HT-29 (cell line): ENCODE measurements at places on chromosomes 12 and 14. TPM values are rescaled to one million over a fixed set of nuclear protein-coding genes. Genes with fewer than 3 reads are reported as not detected.

HNF1A gene
- total RNA-seq: 31.1 and 41.7 TPM in 2 replicates

SLC7A7 gene
- 12.2 and 13.6 TPM in 2 replicates for total RNA-seq

DNA sequence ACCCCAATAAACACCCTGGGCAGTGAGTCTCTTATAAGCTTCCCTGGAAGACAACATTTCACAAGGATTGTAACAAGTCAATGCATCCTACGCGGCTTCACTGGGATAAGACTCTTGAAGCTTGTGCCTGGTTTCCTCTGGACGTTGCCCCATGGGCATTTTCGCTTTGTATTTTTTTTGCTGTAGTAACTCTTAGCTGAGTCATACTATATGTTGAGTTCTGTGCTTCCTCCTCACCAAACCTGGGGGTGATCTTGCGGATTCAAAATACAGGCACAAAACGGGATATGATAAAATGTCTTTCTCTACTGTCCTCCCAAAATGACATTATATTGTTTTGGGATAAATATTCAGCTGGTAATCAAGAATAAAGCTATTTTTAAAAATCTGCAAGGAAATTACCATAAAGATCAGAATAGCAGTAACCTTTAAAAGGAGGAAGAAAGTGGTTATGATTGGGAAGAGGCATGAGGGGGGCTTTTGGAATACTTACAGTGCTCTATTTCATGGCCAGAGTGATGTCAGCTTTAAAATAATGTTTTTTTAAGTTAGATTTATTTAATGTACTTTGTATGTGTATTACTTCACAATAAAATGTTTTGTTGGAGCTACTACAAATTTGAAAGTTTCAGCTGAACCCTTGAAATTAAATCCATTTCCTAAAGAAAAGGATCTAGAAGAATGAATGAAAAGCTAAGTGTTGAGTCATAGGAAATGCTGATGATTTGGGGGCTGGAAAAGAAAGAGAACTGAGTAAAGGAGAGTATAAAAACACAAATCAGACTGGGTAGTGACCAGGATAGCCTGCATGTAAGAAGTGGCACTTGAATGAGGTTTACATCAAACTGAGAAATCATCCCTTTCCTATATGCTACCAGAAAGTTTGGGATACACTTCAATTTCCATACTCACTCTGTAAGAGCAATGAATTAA, 14.7 kb downstream of the BTBD7 start:
- DNase-seq: no peak

- DNase-seq: no peak
These were observed 45.7 kb upstream of the ITPR2 start for GRCh38 chr12:26878661-26879119.

DNA sequence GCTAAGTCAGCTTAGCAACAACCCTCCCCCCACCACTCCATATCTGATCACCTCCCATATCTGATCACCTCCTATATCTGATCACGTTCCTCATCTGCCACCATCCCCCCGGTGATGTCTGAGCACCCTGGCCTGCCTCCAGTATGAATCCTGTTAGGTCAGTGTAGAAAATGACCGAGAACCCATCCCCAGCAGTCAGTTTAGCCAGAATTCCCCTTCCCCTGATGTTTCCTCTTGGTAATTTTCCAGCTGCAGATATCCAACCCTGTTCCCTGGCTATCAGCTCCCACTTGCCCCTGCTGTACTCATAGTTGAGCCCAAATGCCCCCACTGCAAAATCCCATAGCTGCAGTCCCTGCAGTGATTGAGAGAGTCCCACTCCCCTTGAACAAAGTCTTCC, 12.5 kb downstream of the SELPLG start:
- DNase-seq: no peak

DNA sequence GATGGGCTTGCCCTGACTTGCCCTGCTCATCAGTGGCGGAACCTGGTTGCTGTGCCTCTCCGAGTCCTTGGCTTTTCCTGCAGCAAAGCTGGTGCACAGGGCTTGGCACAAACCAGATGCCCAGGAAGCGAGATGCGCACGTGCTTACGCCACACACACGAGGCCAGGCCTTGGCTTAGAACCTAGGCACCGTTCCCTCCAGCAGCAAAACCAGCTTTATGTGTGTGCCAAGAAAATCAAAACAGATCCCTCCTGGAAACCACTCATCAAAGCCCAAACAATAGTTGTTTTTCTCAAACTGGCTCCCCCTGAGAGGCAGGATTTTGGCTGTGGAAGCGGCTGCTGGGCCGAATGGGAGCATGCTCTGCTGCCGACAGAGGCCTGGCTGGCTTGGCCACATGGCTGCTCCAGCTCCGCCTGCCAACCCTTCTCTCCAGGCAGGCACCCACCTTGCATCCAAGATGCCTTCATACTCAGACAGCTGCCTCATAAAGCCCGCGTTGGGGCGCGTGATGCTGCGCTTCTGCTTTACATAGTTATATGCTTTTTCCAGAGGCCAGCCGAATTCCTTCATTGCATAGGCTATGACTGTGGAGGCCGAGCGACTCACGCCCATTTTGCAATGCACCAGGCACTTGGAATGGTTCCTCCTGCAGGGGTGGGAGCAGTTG, 58.7 kb downstream of the SSH1 start:
- no peak for DNase-seq

DDN gene
- 0.66 and 0.83 TPM in 2 replicates for total RNA-seq

DNA sequence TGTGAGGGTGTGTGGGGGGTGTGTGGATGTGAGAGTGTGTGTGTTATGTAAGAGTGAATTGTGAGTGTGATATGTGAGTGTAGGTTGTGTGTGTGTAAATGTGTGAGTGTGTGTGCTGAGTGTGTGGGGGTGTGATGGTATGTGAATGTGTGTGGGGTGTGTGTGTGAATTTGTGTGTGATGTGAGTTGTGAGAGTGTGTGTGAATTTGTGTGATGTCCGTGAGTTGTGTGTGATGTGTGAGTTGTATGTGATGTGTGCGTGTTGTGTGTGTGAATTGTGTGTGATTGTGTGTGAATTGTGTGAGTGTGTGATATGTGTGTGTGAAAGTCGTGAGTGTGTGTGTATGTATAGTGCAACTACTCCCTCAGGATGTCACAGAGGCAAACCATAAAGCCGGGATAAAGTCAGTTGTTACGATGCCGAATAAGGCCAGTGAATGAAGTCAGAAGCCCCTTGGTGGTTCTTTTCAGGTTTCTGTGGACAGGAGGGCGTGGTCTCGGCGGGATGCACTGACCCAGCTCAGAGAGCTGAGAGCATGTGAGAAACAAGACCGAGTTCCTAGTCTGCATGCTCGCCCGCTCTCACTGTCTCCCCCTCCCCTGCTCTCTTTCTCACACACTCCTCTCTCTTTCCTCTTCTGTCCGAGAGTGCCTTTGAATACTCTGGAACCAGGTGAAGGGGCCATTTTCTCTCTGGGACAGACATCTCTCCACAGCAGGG, 71.8 kb upstream of the MAX start:
- DNase-seq: no peak

GRCh38 chr12:11227373-11227772, 40.6 kb upstream of the TAS2R42 start:
- DNase-seq: no peak

DNA sequence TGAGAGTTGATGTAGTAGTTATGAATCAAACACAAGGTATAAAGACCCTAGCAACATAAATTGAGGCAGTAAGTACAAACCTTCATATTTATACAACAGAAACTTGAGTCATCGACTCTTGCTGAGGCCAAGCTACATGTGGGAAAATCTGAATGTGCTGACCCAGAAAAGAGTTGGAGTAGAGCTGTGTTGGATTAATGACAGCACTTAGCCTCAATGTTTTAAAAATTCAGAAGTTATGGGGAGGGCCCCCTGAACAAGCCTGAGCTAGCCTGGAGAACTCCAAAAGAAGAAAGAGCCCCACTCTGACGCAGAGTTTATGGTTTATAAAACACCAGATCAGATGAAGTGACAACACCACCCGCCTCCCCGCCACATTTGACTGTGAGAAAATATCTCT, 100.0 kb downstream of the DUSP6 start:
- no peak for DNase-seq

GRCh38 chr14:63438065-63438757, 105.0 kb downstream of the PPP2R5E start:
- no peak for DNase-seq

- no peak for DNase-seq
These were observed 3.3 kb downstream of the PRICKLE1 start for GRCh38 chr12:42586268-42586667.

RTN1 gene
- not detected in 2 replicates for total RNA-seq

- DNase-seq: no peak
These were observed 12.2 kb upstream of the TESC start for GRCh38 chr12:117111386-117111785.

DNA sequence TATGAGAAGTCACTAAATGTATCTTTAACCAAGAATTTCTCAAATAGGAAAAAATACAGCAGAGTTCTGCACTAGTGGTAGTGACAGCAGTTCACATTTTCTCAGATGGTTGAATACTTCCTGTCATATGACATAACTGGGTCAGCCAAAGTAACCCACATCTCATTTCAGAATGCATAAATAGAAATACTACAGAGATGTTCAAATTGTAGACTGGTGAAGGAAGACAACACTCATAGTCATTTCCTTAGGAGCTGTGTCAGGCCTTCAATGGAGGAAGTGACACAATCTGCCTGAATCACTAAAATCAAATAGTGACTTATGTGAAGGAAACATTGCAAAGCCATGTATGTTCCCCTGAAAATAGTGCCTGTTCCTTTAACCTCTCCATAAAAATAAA, 32.4 kb downstream of the FERMT2 start:
- no peak for DNase-seq

- DNase-seq: peak; percentile 80
These were observed 182.9 kb upstream of the FAR2 start for GRCh38 chr12:28966046-28966780.

DNA sequence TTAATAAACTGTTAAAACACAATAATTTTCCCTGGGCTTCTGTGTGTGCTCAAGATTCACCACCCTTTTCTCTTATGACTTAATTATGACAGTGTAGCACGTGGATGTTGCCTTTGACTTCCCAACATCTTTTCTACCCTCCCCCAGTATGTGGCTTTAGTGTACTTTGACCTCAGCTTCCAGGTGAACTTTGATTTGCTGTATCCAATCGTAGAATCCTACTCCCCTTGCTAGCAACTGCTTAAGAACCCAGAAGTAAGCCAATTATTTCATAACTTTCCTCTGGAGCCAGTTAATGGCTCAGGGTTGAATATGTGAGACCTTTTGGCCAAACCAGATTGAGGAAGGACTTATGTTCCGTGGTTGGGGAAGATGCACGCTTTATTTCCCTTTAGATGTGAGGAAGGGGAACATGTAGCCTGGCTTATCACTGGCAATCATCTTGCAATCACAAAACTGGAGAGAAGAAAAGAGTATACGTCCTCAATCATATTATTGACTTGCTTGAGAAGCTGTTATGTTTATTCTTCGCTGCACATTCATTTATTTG, 259.6 kb upstream of the ATP2B1 start:
- DNase-seq: peak; percentile 70

DNA sequence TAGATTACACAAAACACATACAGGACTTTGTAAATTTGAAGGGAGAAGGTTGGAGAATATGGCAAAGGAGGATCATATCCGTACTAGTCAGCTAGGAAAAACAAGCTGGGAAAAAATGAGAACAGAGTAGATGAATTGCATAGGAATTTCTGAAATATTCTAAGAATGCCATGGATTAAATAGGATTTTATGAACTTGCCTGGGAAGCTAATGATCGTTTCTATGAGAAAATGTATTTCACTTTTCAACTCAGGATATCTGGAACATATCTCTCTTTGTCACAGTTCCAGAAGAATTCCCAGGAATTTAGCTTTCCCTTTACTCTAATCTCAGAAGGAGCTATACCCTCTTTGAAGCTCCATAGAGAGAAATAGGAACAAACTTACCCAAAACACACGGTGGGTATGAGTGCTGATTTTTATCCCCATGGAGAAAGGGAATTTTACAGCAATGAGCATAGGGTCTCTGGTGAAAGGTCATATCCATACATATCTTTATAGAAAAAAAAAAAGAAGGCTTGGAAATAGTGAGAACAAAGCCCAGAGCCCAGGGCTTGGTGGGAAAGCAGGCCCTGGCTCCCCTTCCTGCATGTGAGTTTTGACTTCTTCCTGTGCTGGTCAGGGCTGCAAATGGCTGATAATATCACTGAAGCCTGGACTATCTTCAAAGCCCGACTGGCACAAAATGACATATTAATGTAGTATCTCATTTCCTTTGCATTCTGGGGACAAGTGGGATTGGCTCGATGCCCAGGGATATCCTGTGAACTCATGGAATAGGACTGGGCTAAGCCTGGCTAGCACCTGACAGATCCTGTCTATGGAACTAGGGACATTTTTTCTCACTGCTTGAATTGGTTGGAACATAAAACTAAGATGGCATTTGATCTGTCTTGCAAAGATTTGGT, 136.3 kb downstream of the AEBP2 start:
- peak; percentile 40 for DNase-seq

DNA sequence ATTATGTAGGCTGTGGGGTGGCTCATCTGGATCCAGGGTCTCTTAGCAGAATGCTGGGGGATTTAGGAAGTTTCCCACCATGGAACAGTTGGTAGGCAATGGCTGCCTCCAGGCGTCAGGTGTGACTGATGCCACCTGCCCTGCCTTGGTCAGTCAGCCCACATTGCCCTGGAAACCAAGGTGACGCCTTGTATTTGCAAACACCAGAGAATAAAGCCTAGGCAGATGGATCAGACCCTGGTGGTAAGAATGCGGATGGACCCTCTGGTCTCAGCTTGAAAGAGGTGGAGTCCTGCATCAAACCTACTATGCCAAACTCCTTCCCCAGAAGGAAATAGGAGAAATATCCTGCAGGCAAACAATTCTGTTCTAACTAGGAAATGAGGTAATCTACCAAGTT, 38.2 kb downstream of the NCKAP5L start:
- peak; percentile 37 for DNase-seq

- peak; percentile 26 for DNase-seq
These were observed 6.3 kb downstream of the FLRT2 start for GRCh38 chr14:85535991-85536832.

PLEK2 gene
- 32.1 and 48.1 TPM in 2 replicates for total RNA-seq

GRCh38 chr12:92123780-92124688, 21.6 kb downstream of the BTG1 start:
- no peak for DNase-seq

DNA sequence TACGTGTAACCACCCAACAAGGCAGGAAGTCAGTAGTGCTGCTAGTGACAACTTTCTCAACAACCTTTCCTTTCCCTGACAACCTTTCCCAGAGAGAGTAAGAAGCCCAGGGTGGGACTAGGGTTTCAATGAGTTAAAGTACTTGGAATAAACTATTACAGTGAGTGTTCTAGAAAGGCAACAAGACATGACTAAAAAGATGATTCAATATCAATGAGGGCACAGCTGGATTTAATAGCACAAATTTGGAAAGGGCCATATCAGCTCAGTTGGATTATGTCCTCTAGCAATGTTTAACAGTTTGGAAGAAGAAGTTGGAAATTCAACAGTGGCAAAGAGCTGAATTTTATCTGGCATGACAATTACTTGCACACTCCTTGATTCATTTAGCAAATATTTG, 90.4 kb upstream of the GRIN2B start:
- no peak for DNase-seq

VSX2 gene
- not detected in 2 replicates for total RNA-seq

ACRBP gene
- 0.31 TPM in 1 of 2 replicates, not detected in the other for total RNA-seq

GPHN gene
- total RNA-seq: 13.5 and 17.0 TPM in 2 replicates

GRCh38 chr12:897386-897785, 52.1 kb downstream of the RAD52 start:
- DNase-seq: no peak

GRCh38 chr12:123681605-123682004, 10.7 kb downstream of the TCTN2 start:
- no peak for DNase-seq

GRCh38 chr14:52730709-52731111, 744 bp downstream of the STYX start:
- no peak for DNase-seq

GRCh38 chr12:857611-858010, 91.9 kb downstream of the RAD52 start:
- no peak for DNase-seq

GRCh38 chr12:119574255-119574654, 19.3 kb upstream of the TMEM233 start:
- no peak for DNase-seq

KERA gene
- not detected in 2 replicates for total RNA-seq
